Cerebellum (tissue), 4 donors: ENCODE measurements at places on chromosomes 3 and 15. TPM values are rescaled to one million over a fixed set of nuclear protein-coding genes. Genes with fewer than 3 reads are reported as not detected.

GRCh38 chr3:23312866-23313265 lies 109.7 kb downstream of the UBE2E2 start:
- no peak for DNase-seq

SQOR gene
- total RNA-seq, result 3.4 TPM

- no peak for DNase-seq
These were observed 574.8 kb downstream of the AGBL1 start for GRCh38 chr15:86654501-86654900.

DNA sequence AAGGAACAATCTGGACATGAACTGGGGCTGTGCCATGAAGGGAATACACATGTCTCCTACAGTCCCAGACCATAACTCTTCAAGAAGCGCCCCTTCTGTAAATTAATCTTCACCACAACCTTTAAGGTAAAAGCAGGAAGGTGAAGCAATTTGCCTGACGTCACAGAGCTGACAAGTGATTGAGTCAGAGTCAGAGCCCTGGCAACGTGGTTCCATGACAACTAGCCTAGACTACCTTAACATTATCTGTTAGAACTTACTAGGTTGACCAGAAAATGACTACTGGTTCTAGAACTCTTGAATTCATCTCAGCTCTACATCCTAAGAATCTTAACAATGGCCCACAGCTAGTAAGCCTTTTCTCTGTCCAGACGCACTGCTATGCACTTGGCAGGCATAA lies 124.6 kb downstream of the NTRK3 start:
- no peak for DNase-seq

- DNase-seq, result no peak
These were observed 93.5 kb downstream of the FLNB start for GRCh38 chr3:58101499-58102389.

DNA sequence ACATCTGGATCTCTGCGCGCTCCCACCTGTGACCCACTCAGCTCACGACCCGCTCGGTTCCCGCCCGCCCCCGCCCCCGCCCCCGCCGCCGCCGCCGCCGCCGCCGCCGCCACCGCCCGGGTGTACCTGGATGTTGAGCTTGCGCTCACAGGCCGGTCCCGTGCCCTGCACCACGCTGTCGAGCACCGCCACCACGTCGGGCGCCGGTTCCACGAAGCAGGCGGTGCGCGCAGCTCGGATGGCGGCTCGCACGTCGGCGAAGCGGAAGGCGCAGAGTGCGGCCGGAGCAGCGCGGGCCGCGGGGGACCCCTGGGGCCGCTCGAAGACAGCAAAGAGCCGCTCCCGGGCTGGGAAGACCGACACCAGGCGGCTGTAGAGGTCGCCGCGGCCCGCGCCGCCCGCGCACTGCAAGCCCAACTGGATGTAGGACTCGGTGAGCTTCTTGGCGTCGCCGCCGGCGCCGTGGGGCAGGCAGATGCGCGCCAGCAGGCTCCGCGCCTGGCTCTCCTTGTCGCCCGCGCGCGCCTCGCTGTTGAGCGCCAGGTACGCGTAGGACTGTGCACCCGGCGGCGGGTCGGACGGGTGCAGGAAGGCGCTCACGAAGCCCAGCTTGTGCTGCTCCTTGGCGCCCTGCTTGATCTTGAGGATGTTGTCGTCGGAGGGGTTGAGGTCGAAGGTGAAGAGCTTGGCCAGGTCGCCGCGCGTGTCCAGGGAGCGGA lies 1.1 kb downstream of the PLXND1 start:
- no peak for DNase-seq

CLDN1 gene
- 0.45 TPM for total RNA-seq

GP9 gene
- not detected for total RNA-seq

GRCh38 chr15:81279621-81280485 lies 44.1 kb downstream of the STARD5 start:
- no peak for DNase-seq

GRCh38 chr15:40335938-40336743 lies 4.6 kb downstream of the CCDC9B start:
- no peak for DNase-seq

ARHGEF26 gene
- 10.1 TPM for total RNA-seq

CIP2A gene
- 37.8 TPM for total RNA-seq

DNA sequence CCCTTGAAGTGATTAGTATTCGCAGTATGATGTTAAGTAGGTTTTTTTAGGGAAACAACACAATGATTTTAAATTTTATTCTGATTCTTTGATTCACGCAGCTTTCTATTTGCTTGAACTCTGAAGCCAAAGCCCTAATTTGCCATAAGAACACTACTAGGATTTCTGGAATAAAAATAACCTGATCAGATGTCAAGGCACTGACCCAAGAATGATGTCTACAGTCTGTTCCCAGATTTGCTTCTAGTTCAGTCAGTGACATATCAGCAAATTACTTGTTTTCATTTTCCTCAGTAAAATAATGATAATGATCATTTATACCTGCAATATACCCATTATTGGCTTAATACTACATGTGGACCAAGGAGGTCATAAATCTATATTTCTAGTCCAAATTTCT lies 179.5 kb upstream of the EIF1B start:
- DNase-seq, result peak; percentile 56

IGF1R gene
- 68.7 TPM for total RNA-seq

DNA sequence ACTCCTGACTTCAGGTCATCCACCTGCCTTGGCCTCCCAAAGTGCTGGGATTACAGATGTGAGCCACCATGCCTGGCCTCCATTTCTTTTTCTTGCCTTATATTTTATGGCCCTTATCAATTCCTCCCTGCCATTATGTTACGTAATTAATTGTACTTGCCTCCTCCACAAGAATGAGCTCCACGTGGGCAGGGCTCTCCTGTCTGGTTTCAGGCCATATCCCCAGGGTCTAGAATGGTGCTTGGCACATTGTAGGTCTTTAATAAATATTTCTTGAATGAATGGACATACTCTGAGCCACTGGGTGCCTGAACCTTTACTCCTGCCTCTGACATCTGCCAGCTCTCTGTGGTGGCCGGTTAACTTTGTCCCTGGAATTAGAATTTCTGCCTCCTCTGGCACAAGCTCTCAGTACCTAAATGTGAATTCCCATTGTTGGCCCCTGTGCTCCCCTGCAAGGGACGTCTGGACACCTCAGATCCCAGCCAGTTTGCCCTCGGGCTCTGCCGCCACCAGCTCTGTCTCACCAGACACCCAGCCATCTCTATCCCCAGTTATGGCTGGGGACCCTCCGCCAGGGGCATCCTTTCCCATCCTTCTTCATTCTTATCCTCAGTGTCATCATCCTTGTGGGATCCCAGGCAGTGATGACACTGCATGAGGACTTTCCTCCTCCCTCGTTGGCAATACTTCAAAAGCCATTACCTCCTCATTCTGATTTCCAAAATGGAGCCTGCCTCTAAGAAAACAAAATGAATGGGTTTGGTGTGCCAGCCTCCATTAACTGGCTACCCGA lies 165.6 kb upstream of the SMAD3 start:
- no peak for DNase-seq

DNA sequence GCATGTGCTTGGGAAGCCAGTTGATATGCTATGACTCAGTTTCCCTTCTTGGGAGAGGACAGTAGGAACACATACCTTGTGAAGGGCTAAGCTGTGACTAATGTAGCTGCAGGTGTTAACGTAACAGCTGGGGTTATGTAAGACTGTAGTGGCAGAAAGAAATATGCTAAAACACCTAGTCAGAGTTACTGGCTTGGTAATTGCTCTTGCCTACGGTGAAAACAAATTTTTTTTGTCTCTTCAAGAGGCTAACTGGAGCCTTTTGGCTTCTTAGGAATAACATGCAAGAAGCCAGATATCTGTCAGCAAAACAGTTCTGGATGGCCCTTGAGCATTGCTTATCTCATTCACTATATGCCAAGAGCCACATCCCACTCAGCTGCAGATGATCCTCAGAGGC lies 1.4 kb downstream of the MAPKBP1 start:
- DNase-seq, result no peak

LSAMP gene
- total RNA-seq, result 50.2 TPM

GRCh38 chr3:36219398-36219797 lies 160.9 kb upstream of the STAC start:
- DNase-seq, result no peak

DNA sequence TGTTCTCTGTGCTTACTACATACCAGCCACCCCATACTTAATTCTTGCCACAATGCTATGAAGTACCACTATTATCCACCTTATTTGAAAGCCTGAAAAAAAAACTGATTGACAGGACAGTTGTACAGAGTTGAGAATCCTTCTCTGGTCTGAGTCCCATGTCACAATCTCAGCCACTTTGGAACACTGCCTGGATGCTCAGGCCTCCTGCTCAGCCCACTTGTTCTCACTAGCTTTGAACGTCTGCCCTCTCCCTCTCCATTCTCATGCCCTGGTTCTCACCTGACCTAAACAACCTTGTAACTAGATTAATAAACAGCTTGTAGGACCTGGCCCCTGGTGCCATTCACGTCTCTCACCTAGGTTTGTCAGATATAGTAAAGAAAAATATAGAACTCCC lies 53.9 kb downstream of the TRIM69 start:
- DNase-seq, result no peak
